Mononuclear cell (primary cell): ENCODE measurements at places on chromosomes 3 and 15. TPM values are rescaled to one million over a fixed set of nuclear protein-coding genes. Genes with fewer than 3 reads are reported as not detected.

Gene TRIM42
- total RNA-seq, result not detected

Gene NKTR
- total RNA-seq, result 324 TPM

Gene FGD5
- 0.10 TPM for total RNA-seq

Gene GABRB3
- 0.10 TPM for total RNA-seq

Gene MIX23
- total RNA-seq, result 16.1 TPM

Gene COL6A5
- total RNA-seq, result not detected

Gene ZNF619
- total RNA-seq, result 5.4 TPM

Gene NOX5
- total RNA-seq, result not detected

Gene MAGI1
- not detected for total RNA-seq

Gene RSRC1
- 36.1 TPM for total RNA-seq

Gene WDR93
- not detected for total RNA-seq

Gene NSUN3
- 32.2 TPM for total RNA-seq

Gene DNAH12
- total RNA-seq, result 0.63 TPM

Gene SPSB4
- total RNA-seq, result not detected

Gene SYNM
- total RNA-seq, result 3.4 TPM

Gene ARL13B
- 3.0 TPM for total RNA-seq

Gene RASGRF1
- not detected for total RNA-seq

Gene SCN5A
- not detected for total RNA-seq

Gene FBXL22
- total RNA-seq, result 0.52 TPM

Gene IL12A
- total RNA-seq, result 4.1 TPM

Gene NTRK3
- total RNA-seq, result under 0.01 TPM

Gene CCDC9B
- 0.63 TPM for total RNA-seq

Gene REC114
- total RNA-seq, result not detected

Gene CFAP20DC
- 0.10 TPM for total RNA-seq

Gene NANOGP8
- 0.21 TPM for total RNA-seq

Gene P2RY14
- 2.3 TPM for total RNA-seq

Gene UROC1
- total RNA-seq, result not detected

Gene FBXO40
- total RNA-seq, result under 0.01 TPM

Gene USP8
- total RNA-seq, result 73.7 TPM

Gene CHRNA3
- total RNA-seq, result not detected

Gene RETNLB
- not detected for total RNA-seq

Gene PRR23A
- not detected for total RNA-seq

Gene BCL6
- 120 TPM for total RNA-seq

Gene SLC38A3
- not detected for total RNA-seq

Gene BCHE
- total RNA-seq, result not detected

Gene SEMA7A
- 5.9 TPM for total RNA-seq

Gene PSTPIP1
- 55.7 TPM for total RNA-seq
